ENCODE measurements at places on chromosomes 5 and 9.

DNA sequence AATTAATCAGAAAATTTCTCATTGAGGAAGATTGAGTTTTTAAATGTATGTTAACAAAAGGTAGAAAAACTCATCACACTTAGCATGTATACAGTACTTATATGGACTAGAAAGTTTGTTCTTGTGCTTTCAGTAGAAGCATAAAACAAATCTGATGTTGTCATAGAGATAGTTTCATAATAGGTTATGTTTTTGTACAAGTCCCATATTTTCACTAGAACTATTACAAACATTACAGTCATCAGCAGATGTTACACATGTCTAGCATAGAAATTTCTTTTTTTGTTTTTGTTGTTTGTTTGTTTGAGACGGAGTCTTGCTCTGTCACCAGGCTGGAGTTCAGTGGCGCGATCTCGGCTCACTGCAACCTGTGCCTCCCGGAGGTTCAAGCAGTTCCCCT, 131.4 kb downstream of the COMMD10 start:
- DNase-seq: no peak

GRCh38 chr9:120870206-120870605, 6.8 kb downstream of the PHF19 start:
- DNase-seq: no peak

GRCh38 chr5:4802044-4802443, 338.1 kb upstream of the ADAMTS16 start:
- DNase-seq: no peak

DNA sequence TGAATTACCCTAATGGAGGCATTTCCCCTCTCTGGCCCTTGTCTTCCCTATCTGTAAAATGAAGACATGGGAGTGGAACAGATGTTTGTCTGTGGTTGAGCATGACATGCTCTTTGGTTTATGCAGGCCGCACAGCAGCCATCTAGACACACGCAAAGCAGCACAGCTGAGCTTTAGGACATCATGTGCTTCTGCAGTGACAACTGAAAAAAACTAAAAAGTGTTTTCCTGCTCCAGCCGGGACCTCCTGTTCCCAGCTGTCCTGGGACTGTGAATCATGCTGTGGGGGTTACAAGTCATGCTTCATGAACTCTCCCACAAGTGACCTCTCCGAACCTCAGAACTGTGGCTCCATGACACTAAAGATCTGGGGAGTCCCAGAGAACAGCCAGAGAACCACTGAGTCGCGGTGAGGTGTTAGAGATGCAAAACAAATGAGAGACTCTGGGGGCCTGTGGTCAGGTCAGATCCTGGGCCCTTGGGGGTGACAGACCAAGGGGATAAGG, 1.7 kb downstream of the SMIM3 start:
- no peak for DNase-seq

Measured in effector CD4-positive, alpha-beta T cell (primary cell).